ENCODE measurements at places on chromosomes 2 and 18.
A peak's percentile ranks its signal among the peaks of the same experiment; 100 is the strongest.

DNA sequence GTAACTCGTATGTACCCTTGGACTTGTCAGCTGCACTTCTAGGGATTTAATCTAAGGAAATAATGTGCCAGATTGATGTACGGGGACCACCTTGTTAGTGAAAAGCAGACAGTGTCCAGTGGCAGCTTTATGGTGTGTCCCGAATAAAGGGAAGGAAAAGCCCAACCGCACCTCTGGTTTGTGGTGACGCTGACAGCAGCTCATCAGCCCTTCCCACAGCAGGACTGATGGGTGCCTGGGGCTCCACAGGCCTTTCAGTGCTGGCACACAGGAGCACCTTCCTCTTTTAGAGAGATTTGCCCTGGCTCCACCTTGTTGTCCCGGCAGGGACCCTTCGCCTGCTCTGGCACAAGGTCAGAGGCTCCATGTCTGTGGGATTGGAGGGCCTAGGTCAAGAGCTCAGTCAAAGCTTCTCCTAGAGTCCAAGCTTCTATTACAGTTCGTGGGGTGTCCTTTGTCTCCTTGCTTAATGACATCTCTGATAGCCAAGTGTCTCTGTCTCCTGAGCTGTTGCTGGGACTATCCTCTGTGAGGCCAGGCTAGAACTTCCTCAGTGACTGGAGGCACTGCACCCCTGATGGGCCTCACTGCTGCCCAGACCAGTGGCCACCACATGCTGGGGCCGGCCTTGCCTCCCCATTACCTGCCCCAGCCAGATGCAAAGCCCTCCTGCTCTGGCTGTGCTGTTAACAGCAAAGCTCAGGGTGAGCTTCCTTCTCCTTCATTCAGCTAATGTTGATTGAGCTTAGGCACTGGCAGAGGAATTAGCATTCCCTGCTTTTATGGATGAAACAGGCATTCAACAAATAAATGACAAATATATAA is 33.0 kb upstream of the SCLY start:
- DNase-seq = peak; percentile 8

- DNase-seq = no peak
These were observed 238.6 kb downstream of the SEPTIN10 start for GRCh38 chr2:109375131-109375561.

- no peak for DNase-seq
These were observed 80.4 kb downstream of the SH3RF3 start for GRCh38 chr2:109209412-109209811.

DNA sequence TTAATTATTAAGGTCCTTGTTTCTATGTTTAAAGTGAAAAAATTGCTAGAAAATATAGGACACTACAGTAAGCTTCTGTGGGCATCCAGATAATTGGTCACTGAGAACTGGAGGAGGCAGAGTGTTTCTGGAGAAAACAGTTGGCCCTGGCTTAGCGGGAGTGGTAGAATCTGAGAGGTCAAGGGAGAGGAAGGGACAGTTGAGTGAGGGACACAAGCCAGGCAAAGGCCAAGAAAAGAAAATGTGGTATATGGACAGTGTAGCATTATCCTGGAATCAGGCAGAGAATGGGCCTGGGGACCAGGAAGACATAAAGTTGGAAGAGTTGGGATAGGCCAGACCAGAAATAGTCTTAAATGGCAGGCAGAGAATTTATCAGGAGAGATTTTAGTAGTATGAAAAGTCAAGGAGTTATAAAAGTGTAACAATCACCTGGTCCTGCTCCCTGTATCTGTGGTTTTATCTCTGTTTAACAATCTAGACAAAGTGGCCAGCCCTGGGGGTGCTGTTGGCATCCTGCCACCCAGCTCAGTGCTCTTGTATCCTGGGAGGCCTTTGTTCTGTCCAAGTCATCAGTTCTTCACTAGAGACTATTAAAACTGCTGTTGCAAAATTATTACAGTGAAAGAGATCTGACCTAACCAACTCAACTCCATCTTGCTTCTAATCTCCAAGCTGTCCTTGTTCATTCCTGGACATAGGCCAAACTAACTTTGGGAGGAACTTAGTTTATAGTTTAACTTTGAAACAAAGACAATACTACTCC is 15.4 kb upstream of the MSGN1 start:
- no peak for DNase-seq

GRCh38 chr2:222709191-222709891 is 37.9 kb downstream of the MOGAT1 start:
- no peak for DNase-seq

- no peak for DNase-seq
These were observed 178.1 kb upstream of the PIEZO2 start for GRCh38 chr18:11327391-11328009.

- DNase-seq = no peak
These were observed 6.0 kb upstream of the NFE2L2 start for GRCh38 chr2:177270531-177270930.

GRCh38 chr18:40437517-40437916 is 1517.5 kb upstream of the PIK3C3 start:
- DNase-seq = no peak

- DNase-seq = no peak
These were observed 67.2 kb upstream of the SMAD7 start for GRCh38 chr18:49017813-49018553.

GRCh38 chr2:156399224-156399949 is 36.8 kb upstream of the GPD2 start:
- DNase-seq = peak; percentile 29

- DNase-seq = no peak
These were observed 53.7 kb upstream of the APCDD1 start for GRCh38 chr18:10400534-10401307.

- no peak for DNase-seq
These were observed 1307.8 kb upstream of the TMEFF2 start for GRCh38 chr2:193502363-193503035.

DNA sequence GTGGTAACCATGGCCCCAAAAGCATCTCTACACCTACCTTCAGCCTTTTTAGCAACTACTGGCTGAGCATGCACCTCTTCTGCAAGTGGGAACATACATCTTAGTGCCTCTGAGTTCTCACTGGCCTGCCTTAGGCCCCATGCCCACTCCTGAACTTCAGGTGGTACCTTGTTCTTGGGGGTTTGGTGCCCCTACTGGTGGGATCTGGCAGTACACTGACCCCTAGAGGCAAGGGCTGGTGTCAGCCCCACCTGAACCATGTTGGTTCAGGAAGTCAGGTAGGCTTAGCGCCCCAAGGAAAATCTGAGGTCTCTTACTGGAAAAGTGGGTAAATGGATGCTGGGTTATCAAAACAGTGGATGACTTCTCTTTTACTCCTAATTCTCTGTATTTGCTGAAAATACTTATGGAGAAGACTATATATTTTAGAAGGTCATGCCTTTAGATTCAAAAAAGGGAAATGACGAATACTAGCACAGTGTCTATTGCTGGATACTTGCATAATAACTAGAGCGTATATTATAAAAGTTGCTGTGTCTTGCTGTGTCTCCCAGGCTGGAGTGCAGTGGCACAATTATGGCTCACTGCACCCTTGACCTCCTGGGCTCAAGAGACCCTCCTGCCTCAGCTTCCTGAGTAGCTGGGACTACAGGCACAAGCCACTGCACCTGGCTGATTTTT is 84.6 kb downstream of the RAB31 start:
- peak; percentile 56 for DNase-seq

GRCh38 chr2:37180006-37180639 is 8.3 kb downstream of the SULT6B1 start:
- no peak for DNase-seq

GRCh38 chr2:9124231-9124741 is 82.3 kb upstream of the ASAP2 start:
- no peak for DNase-seq

DNA sequence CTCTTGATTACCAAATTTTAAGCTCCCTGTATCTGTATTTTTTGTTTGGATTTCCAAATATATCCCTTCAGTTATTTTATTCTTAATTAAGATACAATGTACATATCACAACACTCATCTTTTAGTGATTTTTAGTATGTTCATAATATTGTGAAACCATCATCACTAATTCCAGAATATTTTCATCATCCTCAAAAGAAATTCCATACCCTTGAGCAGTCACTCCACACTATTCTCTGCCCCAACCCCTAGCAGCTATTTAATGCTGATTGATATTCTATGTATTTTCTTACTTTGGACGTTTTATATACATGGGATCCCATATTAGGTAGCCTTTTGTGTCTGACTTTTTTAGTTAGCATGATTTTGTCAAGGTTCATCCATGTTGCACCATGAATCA is 127.4 kb upstream of the SLC8A1 start:
- no peak for DNase-seq

- no peak for DNase-seq
These were observed 130.1 kb downstream of the RAB3GAP1 start for GRCh38 chr2:135182190-135182589.

GRCh38 chr2:96407041-96407918 is 71.7 kb downstream of the NCAPH start:
- peak; percentile 80 for DNase-seq

DNA sequence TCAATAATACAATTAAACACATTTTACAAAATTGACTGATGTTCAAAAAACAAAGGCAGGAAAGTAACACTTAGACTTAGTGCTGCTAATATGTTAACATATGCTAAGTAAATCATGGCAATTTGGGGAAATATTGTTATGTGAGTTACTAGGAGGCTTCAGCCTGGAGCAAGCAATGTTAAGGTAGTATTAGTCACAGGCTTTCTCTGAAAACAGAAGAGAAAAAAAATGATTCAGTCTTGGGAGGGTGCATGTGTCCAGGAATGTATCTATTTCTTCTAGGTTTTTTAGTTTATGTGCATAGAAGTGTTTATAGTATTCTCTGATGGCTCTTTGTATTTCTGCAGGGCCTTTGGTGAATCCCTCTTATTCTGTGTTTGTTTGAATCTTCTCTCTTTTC is 345.8 kb upstream of the TFPI start:
- DNase-seq = no peak

DNA sequence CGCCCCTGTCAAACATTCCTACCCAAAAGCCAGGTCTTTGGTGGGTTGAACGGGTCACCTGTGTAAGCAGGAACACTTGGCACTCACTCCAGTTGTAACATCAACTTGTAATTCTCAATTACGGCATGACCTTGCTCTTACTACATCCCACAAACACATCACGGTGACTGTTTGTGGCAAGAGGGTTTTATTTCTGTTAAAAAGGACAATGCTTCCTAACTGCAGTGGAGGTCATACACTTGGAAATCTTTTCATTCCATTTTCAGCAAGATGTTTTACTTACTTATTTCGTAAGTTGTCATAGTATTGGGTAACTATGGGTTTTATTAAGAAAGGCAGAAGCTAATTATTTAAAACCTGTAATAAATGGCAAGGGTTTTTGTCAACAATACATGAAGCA is 126.1 kb downstream of the ZNF516 start:
- no peak for DNase-seq

- DNase-seq = no peak
These were observed 392.8 kb downstream of the TNS1 start for GRCh38 chr2:217609952-217610351.

- no peak for DNase-seq
These were observed 111.8 kb upstream of the SLC35G4 start for GRCh38 chr18:11497585-11497984.

- DNase-seq = no peak
These were observed 15.4 kb downstream of the C2orf81 start for GRCh38 chr2:74406035-74406434.

DNA sequence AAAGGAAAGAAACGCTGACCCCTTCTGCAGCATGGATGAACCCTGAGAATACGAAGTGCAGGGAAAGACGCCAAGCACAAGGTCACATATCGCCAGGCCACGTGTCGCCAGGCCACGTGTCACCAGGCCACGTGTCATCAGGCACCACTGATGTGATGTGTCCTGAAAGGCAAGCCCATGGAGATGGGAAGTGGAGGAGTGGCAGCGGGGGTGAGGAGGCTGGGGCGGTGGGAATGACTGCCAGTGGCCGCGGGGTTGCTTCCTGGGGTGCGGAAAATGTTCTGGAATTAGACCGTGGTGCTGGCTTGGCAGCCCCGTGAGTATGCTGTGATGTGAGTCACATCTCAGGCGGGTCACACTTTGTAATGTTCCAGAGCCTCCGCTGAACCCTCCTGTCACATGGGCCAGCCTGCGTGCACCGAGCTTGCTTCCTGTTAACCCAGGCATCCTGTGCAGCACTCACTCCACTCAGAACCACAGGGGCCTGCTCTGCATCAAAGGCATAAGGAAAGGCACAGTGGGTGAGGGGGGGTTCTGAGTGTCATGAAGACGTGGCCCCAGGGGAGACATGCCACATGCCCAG is 39.0 kb downstream of the SLC66A2 start:
- DNase-seq = peak; percentile 44
